ENCODE measurements at places on chromosomes 7 and 10. TPM values are rescaled to one million over a fixed set of nuclear protein-coding genes. Genes with fewer than 3 reads are reported as not detected.

DNA sequence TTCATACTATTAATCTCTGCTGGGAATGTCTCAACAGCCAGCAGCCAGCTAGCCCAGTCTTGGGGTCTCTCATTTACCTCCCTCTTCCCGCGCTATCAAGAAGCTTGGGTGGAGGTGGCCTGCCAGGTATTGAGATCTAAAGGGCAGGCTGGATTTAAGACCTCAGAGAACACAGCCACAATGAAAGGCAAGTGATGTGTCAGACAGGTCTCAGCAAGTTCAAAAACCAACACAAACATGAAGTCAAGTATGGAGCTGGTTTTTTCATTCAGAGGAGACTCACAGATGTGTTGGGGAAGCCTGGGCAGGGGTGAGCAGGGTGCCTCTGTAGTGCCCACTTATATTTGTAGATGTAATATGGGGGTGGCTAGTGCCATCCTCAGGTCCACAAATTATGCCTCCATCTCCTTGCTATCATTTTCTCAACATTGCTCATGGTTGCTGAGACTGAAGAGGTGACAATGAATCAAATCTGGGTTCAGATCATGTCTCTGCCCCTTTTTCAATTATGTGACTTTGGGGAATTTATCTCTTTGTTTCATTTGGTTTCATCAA, 27.7 kb upstream of the CROT start:
- DNase-seq = no peak

- no peak for DNase-seq
These were observed 257.7 kb downstream of the ACTR3B start for GRCh38 chr7:153017223-153017622.

DNA sequence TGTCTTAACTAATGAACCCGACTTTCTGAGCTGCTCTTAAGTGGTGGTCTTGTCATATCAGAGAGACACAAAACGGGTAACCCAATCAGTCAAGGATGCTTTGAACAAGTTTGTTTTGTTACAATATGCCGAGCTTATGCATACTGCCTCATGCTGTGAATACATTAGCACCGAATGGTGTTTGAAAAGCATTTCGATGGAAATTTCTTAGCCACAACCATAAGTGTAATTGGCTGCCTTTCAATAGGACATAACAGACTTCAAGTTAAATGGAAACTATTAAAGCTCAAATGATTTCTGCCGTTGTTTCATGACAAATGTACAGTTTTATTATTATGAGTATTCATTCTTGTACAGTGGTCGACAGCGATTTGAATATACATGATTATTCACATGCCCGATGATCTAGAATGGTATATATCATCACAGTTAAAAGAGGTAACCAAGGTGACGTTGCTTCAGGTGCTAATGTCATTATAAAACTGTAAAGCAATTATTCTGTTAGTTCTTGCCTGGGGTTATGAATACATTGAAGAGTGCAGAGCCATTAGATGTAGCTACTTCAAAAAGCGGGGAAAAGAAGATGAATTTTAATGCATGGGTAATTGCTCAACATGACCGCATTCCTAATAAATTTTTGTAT, 118.8 kb downstream of the EBF3 start:
- no peak for DNase-seq

- DNase-seq = no peak
These were observed 65.5 kb downstream of the OSBPL3 start for GRCh38 chr7:24914465-24914859.

The CHAT gene
- total RNA-seq = not detected

The XRCC2 gene
- 0.64 TPM for total RNA-seq

The BTBD16 gene
- total RNA-seq = 0.85 TPM

Measured in suprapubic skin (tissue), 4 donors.